ENCODE measurements at places on chromosomes 13 and 19. TPM values are rescaled to one million over a fixed set of nuclear protein-coding genes. Genes with fewer than 3 reads are reported as not detected.

GRCh38 chr13:57030671-57031070, 110.0 kb upstream of the PRR20A start:
- DNase-seq, result no peak

- DNase-seq, result no peak
These were observed 933.7 kb upstream of the SLITRK5 start for GRCh38 chr13:86737334-86737932.

- peak; percentile 82 for DNase-seq
These were observed at the start of gene GGN for GRCh38 chr19:38387550-38388348. Gene GGN (minus strand): TSS chr19:38388034. CDS start chr19:38387261, 773 bp downstream.

- no peak for DNase-seq
These were observed 59.0 kb upstream of the MCF2L start for GRCh38 chr13:112910016-112910415.

DNA sequence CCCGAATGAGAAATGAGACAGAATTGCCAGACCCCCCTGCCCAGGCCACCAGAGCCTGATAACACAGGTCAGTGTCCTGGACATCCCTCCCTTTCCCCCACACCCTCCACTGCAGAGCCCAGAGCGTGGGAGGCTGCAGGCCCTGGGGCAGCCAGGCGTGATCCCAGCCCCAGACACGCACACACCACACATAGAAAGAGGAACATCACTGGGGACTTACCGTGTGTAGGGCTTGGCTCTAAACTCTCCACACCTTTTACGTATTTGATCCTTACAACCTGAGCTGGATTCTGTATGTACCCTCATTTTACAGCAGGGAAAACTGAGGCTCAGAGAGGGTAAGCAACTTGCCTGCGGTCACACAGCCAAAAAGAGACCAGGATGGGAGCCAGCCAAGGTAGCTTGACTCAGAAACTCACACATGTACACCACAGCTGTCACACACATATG, 334 bp upstream of the ANGPTL6 start:
- DNase-seq, result no peak

Gene ZNF582
- 7.8 TPM for total RNA-seq
